Kidney (tissue), 22 donors: ENCODE measurements at places on chromosomes 6 and 20. TPM values are rescaled to one million over a fixed set of nuclear protein-coding genes. Genes with fewer than 3 reads are reported as not detected.

Gene RAB44
- 1.5 TPM for total RNA-seq

Gene MYBL2
- 1.3 TPM for total RNA-seq

Gene USP49
- 3.4 TPM for total RNA-seq

Gene ADTRP
- 2.7 TPM for total RNA-seq

Gene RBPJL
- total RNA-seq = not detected

Gene OCSTAMP
- not detected for total RNA-seq

Gene FERMT1
- 0.57 TPM for total RNA-seq

Gene CPNE5
- 7.1 TPM for total RNA-seq

Gene SCAND1
- 74.7 TPM for total RNA-seq

Gene SIM1
- total RNA-seq = 31.8 TPM

Gene PRSS16
- total RNA-seq = 11.2 TPM

Gene TTLL9
- 1.9 TPM for total RNA-seq

GRCh38 chr6:144362042-144363018 lies 77.2 kb downstream of the UTRN start:
- H3K4me1 ChIP-seq = no peaks in the 10 kb centered on the region
- no peak overlapping the region for H3K4me3 ChIP-seq
- no peaks in the 10 kb centered on the region for H3K27me3 ChIP-seq
- peak overlapping the region; percentile 66 for H3K27ac ChIP-seq
- no peak for DNase-seq
- H3K36me3 ChIP-seq = no peaks in the 10 kb centered on the region

- no peak overlapping the region for H3K27ac ChIP-seq
- H3K4me3 ChIP-seq = no peak overlapping the region
- no peaks in the 10 kb centered on the region for H3K27me3 ChIP-seq
- H3K36me3 ChIP-seq = no peaks in the 10 kb centered on the region
These were observed 163.4 kb upstream of the HEY2 start for GRCh38 chr6:125586074-125586473.

- H3K27me3 ChIP-seq = no peaks in the 10 kb centered on the region
- no peaks in the 10 kb centered on the region for H3K4me1 ChIP-seq
- H3K36me3 ChIP-seq = no peaks in the 10 kb centered on the region
- no peak overlapping the region for H3K27ac ChIP-seq
These were observed 54.4 kb downstream of the FAM184A start for GRCh38 chr6:119024111-119024510.

DNA sequence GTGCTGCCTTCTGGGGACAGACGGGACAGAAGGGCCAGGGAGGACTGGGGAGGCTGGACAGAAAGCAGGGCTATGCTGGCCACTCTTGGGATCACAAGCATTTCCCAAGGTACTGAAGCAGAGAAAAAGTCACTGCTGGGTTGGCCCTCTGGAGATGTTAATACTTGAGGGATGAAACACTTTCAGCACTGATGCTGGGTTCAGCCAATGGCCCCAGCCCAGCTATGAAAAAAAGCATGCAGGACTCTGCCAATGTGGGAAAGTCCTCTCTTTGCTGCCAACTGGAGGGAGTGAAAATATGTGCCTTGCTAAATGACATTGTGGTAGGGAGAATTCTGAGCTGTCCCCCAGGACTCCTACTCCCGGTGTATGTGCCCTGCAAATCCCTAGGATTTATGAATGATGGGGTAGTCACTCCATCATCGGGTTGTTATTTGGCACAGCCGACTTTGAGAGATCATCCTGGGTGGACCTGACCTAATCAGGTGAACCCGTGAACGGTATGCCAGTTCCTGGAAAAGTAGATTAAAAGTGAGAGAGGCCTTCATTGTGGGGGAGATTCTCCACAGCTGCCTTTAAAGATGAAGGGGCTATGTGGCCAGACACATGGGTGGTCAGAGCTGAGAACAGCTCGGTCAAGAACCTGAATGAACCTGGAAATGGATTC lies 119.9 kb upstream of the TRAF3IP2 start:
- peaks cover 3% of the 10 kb centered on the region for H3K4me1 ChIP-seq
- no peaks in the 10 kb centered on the region for H3K27me3 ChIP-seq
- no peak for DNase-seq
- no peaks in the 10 kb centered on the region for H3K36me3 ChIP-seq
- H3K4me3 ChIP-seq = no peak overlapping the region

- H3K27ac ChIP-seq = no peak overlapping the region
- no peaks in the 10 kb centered on the region for H3K27me3 ChIP-seq
- no peaks in the 10 kb centered on the region for H3K36me3 ChIP-seq
- no peak for DNase-seq
These were observed 125.9 kb upstream of the CD93 start for GRCh38 chr20:23212011-23212410.

DNA sequence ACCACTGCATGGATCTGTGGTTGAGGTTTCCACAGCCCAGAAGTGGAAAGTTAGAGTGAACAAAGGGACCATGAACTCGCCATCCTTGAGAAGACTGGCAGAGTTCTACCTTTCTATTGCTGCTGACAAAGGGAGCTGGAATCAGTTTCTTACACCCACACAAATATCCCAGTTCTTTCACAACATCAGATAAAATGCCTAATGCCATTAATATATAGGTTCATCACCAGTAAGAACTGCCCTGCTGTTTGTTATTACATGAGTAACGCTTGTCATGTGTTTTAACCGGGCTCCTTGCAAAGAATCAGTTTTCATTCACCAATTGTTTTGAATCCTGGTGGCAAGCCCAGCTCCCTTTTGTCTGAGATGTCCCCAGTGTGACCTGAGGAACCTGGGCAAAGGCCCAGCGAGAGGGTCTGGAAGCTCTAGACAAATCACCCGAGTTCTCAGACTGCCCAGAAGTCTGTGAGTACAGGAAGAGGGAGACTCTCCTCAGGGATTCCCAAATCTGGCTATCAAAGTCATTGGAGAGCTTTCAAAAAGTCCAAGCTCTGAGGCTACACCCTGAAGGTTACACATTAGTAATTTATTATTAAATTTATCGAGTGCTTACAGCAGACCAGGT lies 7.5 kb upstream of the CD164 start:
- no peaks in the 10 kb centered on the region for H3K27me3 ChIP-seq
- no peaks in the 10 kb centered on the region for H3K36me3 ChIP-seq
- H3K4me3 ChIP-seq = no peak overlapping the region
- no peak overlapping the region for H3K27ac ChIP-seq

DNA sequence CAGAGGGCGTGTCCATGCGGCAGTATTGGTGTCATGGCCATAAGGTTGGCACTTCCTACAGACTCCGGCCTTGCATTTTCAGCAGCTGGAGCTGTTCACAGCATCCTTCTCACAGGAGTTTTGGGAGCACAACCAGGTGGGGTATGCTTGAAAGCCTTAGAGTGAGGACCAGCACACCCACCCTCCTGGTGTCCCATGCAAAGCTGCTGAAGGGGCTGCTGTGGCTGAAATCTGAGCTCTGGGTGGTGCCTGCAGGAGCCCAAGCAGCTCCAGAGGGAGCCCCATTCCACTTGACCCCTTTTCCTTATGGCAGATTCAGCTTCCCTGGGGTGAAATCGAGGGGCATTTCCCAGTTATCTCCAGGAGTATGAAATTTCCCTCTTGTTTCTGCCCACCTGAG lies 74.0 kb upstream of the BHLHE23 start:
- H3K27me3 ChIP-seq = no peaks in the 10 kb centered on the region
- no peaks in the 10 kb centered on the region for H3K4me1 ChIP-seq
- H3K27ac ChIP-seq = no peak overlapping the region
- DNase-seq = no peak
- no peak overlapping the region for H3K4me3 ChIP-seq

GRCh38 chr20:57450419-57450818 lies 59.2 kb downstream of the RBM38 start:
- no peak for DNase-seq
- no peaks in the 10 kb centered on the region for H3K36me3 ChIP-seq
- H3K4me1 ChIP-seq = no peaks in the 10 kb centered on the region

DNA sequence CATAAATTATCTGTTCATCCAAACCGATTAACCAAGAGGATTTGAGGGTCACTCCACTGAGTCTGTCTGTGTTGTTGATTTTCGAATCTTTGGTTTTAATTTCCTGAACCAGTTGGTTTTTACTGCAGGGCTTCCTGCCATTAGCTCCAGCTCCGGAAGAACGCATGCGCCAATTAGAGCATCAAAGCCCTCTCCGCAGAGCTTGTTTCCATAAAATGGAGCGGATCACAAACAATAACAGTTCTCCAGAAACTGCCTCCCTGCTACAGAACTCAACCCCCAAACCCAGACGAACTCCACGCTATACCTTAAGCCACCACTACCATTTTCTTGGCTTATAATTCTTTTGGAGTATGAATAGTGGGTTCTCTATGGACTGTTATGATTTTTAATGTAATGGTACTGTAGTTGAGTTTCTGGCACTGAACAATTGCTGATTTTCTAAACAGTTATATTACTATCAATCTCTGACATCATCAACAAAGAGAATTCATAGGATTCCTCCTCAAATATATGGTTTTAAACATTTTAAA lies 13.8 kb downstream of the TFAP2A start:
- no peak for DNase-seq
- peaks cover 8% of the 10 kb centered on the region for H3K4me1 ChIP-seq
- peaks cover 43% of the 10 kb centered on the region for H3K27me3 ChIP-seq
- H3K36me3 ChIP-seq = no peaks in the 10 kb centered on the region

DNA sequence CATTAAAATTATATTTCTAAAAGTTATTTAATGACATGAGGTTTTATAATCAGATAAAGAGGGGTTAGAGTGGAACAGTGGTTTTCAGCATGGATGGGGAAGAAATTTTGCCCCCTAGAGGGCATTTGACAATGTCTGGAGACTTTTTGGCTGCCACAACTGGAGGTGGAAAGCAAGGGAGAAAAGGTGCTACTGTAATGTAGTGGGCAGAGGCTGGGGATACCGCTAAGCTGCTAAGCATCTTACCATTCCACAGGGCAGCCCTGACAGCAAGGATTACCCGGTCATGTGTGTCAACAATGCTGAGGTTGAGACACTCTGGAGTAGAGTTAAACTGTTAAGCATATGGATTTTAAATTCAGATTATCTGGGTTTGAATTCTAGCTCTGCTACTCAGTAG lies 52.9 kb upstream of the FABP7 start:
- H3K4me3 ChIP-seq = no peak overlapping the region
- H3K27me3 ChIP-seq = no peaks in the 10 kb centered on the region
- no peaks in the 10 kb centered on the region for H3K4me1 ChIP-seq
- H3K36me3 ChIP-seq = no peaks in the 10 kb centered on the region
- DNase-seq = no peak
- no peak overlapping the region for H3K27ac ChIP-seq

DNA sequence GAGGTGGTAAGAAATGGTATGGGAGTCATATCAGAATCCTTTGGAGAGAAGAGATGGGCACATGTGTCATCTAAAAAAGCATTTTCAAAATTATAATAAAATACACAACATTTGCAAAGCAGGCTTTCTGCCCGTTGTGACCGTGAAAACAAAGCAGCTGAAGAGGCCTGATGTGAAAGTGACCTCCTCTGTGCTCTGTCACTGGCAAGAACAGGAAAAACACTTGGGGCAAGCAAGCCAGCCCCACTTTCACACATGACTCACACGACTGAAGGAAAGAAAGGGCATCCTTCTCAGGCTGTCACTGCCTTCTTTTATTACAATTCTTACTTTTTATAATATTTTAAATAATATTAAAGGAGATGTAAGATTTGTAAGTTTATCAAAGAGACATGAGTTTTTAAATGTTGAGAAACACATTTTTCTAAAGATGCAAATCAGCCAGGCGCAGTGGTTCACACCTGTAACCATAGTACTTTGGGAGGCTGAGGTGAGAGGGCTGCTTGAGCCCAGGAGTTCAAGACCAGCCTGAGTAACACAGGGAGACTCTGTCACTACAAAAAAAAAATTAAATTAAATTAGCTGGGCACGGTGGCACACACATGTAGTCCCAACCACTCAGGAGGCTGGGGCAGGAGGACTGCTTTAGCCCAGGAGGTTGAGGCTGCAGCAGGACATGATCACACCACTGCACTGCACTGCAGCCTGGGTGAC lies 143.7 kb downstream of the BTBD9 start:
- H3K27me3 ChIP-seq = no peaks in the 10 kb centered on the region
- H3K4me1 ChIP-seq = no peaks in the 10 kb centered on the region
- no peak overlapping the region for H3K4me3 ChIP-seq

GRCh38 chr6:144777249-144777648 lies 492.1 kb downstream of the UTRN start:
- no peak overlapping the region for H3K27ac ChIP-seq
- H3K4me1 ChIP-seq = peaks cover 10% of the 10 kb centered on the region
- no peaks in the 10 kb centered on the region for H3K36me3 ChIP-seq
- no peak overlapping the region for H3K4me3 ChIP-seq
- no peak for DNase-seq
- H3K27me3 ChIP-seq = no peaks in the 10 kb centered on the region

GRCh38 chr6:78614961-78615360 lies 252.4 kb upstream of the IRAK1BP1 start:
- H3K27me3 ChIP-seq = no peaks in the 10 kb centered on the region
- DNase-seq = no peak
- H3K4me1 ChIP-seq = no peaks in the 10 kb centered on the region
- no peak overlapping the region for H3K27ac ChIP-seq
- no peaks in the 10 kb centered on the region for H3K36me3 ChIP-seq

DNA sequence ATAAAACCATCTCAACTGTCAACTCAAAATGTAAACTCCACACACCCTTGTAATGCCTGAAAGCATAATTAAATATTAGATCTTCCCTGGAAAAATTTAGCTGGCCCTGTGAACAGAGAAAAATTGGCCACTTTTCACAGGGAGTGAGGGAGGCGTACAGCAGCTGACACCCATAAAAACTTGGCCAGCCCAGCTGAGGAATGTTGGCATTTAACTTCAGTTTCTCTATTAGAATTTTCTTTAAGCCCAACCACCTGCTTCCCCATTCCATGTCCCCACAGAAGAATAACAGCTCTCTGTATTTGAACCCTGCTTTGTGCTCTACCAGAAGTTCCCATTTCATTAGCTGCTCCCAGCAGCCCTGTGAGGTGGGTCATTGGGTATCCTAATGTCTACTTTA lies 41.0 kb downstream of the PKHD1 start:
- no peaks in the 10 kb centered on the region for H3K27me3 ChIP-seq
- H3K4me1 ChIP-seq = no peaks in the 10 kb centered on the region
- H3K36me3 ChIP-seq = peaks cover 3% of the 10 kb centered on the region
- no peak overlapping the region for H3K27ac ChIP-seq
- no peak overlapping the region for H3K4me3 ChIP-seq

GRCh38 chr6:46293641-46294316 lies 123.0 kb upstream of the ENPP5 start:
- no peaks in the 10 kb centered on the region for H3K27me3 ChIP-seq
- peaks cover 5% of the 10 kb centered on the region for H3K4me1 ChIP-seq
- no peak overlapping the region for H3K27ac ChIP-seq

GRCh38 chr6:7868926-7869325 lies 41.7 kb downstream of the TXNDC5 start:
- H3K27ac ChIP-seq = no peak overlapping the region
- no peak for DNase-seq
- no peaks in the 10 kb centered on the region for H3K4me1 ChIP-seq
- no peaks in the 10 kb centered on the region for H3K27me3 ChIP-seq
- no peak overlapping the region for H3K4me3 ChIP-seq

- no peak overlapping the region for H3K27ac ChIP-seq
- peaks cover 5% of the 10 kb centered on the region for H3K36me3 ChIP-seq
- DNase-seq = no peak
- H3K4me3 ChIP-seq = no peak overlapping the region
- no peaks in the 10 kb centered on the region for H3K4me1 ChIP-seq
- H3K27me3 ChIP-seq = no peaks in the 10 kb centered on the region
These were observed 132.3 kb downstream of the ARHGAP18 start for GRCh38 chr6:129577691-129578090.

- H3K27ac ChIP-seq = no peak overlapping the region
- DNase-seq = no peak
- no peaks in the 10 kb centered on the region for H3K27me3 ChIP-seq
- no peaks in the 10 kb centered on the region for H3K4me1 ChIP-seq
These were observed 160.6 kb upstream of the COL21A1 start for GRCh38 chr6:56407883-56408410.

- no peaks in the 10 kb centered on the region for H3K36me3 ChIP-seq
- H3K4me3 ChIP-seq = no peak overlapping the region
- H3K4me1 ChIP-seq = no peaks in the 10 kb centered on the region
- H3K27ac ChIP-seq = no peak overlapping the region
- no peaks in the 10 kb centered on the region for H3K27me3 ChIP-seq
- DNase-seq = no peak
These were observed 615.0 kb downstream of the C6orf118 start for GRCh38 chr6:164694386-164694785.
